ENCODE measurements at places on chromosomes 6 and 20. TPM values are rescaled to one million over a fixed set of nuclear protein-coding genes. Genes with fewer than 3 reads are reported as not detected.

Gene CAGE1
- total RNA-seq = not detected

Gene SSTR4
- not detected for total RNA-seq

Gene ANGPT4
- total RNA-seq = 2.3 TPM

Gene XKR7
- not detected for total RNA-seq

Gene RPN2
- total RNA-seq = 91.4 TPM

Gene HM13
- total RNA-seq = 99.6 TPM

Gene CNR1
- 57.7 TPM for total RNA-seq

Gene TNFRSF6B
- 3.9 TPM for total RNA-seq

Gene RSPO3
- total RNA-seq = 2.3 TPM

Gene TRDN
- total RNA-seq = 2.8 TPM

Gene FAM209B
- total RNA-seq = not detected

Gene GRM1
- total RNA-seq = under 0.01 TPM

Gene ZNF311
- not detected for total RNA-seq

Gene GNAS-AS1
- total RNA-seq = 0.34 TPM

Gene HINT3
- total RNA-seq = 25.8 TPM

Gene ENPP4
- total RNA-seq = 28.4 TPM

Gene BMP5
- 5.8 TPM for total RNA-seq

Gene NOTCH4
- total RNA-seq = 66.5 TPM

Gene TMEM151B
- not detected for total RNA-seq

Gene IPCEF1
- total RNA-seq = 0.82 TPM

Gene CAP2
- 1.5 TPM for total RNA-seq
